ENCODE measurements at places on chromosomes 11 and 22.

DNA sequence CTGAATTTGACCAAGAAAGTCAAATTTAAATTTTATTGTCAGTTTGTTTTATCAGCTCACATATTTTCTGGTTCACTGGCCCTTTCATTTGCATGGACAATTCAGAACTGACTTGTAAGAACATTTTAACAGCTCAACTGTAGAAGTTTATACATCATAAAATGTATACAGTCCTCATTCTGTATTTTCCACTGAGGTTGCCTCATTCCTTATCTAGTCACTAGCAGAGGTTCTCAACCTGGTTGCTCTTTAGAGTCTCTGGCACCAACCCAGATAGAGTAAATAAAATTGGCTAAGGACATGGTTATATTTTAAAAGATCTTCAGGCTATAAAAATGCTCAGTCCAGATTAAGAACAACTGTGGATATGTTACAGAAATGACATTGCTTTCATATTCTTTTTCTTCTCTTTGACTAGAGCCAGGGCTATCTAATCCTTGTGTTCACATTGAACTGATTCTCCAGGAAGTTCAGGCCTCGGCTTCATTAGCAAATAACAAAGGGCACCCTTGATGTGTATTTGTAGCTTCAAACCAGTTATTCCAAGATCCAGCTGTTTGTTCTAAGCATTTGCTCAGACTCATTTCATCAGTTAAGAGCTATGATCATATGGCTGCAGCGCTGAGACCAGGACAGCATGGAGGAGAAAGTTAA, 782.5 kb downstream of the ETS1 start:
- no peak for DNase-seq

- peak; percentile 60 for DNase-seq
These were observed 8.7 kb upstream of the TTC12 start for GRCh38 chr11:113305440-113306336.

DNA sequence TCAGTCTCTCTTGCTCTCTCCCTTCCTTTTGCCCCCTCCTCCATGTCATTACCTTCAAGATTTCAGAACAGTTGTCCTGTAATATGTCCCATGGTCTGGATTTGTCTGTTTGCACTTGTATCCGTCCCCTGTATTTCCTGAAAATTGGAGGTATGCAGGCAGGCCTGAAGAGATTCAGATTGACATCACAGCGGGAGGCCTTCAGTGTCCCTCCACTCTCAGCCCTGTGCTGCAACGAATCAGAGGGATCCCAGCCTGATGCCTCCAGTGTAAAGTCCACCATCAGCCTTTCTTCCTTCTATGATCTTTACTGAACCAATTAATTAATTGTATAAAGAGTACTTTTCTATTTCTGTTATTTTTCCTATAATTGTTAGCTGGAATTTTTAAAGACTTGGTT, 57.3 kb downstream of the ELMOD1 start:
- DNase-seq: no peak

- DNase-seq: no peak
These were observed 2.4 kb upstream of the ARSA start for GRCh38 chr22:50630376-50630775.

GRCh38 chr11:121467471-121467870, 14.7 kb upstream of the SORL1-AS1 start:
- DNase-seq: no peak

GRCh38 chr11:71244116-71244810, 8.1 kb downstream of the SHANK2 start:
- no peak for DNase-seq

GRCh38 chr11:65852508-65853245, 5.3 kb downstream of the CFL1 start:
- no peak for DNase-seq

DNA sequence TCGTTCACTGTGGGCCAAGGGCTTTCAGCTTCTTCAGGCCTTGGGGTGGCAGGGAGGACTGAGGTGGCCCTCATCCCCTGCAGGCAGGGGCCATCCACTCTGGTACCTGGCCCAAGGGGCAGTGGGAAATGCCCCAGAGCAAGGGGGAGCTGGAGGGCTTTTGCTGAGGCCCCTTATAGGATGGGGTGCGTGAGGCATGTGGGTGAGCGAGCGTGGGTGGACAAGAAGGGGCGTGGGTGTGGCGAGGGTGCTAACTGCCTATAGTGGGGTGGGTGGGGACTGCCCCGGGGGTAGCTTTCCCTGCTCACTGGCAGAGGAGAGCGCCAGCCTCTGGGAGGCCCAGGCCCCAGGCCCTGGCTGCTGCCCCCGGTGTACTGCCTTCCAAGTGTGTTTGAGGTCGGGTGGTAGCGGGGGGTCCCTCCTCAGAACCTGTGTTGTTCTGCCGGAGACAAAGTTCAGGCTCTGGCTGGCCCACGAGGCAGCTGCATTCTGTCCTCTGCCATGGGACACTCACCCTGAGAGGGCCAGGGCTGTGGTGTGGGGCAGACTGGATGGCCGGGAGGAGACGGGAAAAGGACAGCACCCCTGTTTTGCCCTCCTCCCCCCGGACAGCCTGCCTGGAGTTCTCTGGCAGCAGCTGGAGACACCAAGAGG, 3.4 kb downstream of the FLRT1 start:
- no peak for DNase-seq

GRCh38 chr22:17243524-17243923, 24.3 kb upstream of the ADA2 start:
- DNase-seq: no peak

DNA sequence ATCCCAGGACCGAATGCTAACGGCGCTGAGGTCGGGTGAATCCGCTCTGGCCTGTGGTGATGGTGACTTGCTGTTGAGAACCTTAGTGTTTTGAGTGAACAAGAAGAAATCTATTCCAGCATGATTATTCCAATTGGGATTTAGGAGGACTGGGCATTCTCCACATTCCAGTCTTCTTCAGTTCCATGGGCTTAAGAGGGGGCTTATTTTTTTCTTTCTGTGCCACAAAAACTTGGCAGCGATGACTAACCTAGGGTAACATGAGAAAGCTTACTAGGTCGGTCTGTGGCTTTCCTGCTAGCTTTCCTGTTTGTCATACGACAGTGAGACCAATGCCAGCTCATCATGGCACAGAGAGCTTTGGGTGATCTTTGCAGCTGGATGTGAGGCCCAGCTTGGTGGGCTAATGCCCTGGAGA, 62.9 kb upstream of the ATXN10 start:
- no peak for DNase-seq

DNA sequence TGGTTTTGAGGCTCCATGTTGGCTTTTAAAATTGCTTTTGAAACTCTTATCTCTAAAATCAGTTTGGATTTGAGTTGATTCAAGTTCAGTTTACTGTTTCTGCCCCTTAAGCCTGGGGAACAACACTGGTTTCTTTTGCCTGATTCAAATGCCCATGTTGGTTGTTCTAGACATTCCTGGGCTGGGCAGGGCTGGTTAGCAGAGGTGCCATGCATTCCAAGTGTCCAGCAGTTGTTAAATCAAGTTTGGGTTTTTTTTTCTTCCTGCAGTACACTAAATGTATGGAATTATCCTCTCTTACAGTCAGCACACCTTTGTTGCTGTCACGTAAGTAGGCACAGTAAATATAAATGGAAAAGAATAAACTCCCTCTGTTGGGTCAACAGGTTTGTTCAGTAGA, 67.2 kb upstream of the MTMR2 start:
- no peak for DNase-seq

DNA sequence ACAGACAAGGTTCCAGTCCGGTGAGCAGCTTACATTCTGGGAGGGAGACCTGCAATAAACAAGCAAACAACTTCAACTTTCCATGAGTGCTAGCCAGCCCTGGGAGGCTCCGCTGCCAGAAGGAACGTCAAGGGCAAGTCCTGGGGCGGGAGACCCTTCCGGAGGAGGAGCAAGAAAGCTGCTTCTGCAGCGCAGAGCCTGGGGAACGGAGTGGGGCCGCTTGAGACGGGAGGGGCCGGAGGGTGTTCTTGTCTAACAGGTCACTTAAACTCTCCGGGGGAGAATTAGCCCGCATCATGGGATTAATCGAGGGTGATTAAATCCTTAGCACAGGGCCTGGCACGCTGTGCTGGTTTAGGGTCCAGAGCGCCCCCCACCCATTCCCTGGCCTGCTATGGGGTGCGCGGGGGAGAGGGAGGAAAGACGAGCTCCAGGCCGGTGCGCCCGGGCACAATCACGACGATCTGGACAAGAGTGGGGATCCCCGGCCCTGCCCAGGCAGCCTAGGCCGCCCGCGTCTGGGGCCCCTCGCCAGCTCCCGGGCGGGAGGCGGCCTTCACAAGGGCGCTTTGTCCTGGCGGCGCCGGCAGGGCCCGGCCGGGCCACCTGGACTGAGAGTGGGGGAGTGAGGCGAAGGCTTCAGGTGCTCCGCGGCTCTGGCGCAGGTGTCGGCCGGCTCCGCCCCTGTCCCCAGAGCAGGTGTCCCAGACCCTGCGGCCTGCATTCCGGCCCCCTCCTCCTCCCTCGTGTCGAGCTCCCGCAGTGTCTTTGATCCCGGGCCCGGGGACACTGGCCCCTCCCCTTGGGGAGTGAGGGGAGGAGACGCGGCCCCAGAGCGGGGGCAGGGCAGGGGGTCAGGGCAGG, 663 bp upstream of the LARGE2 start:
- DNase-seq: no peak

DNA sequence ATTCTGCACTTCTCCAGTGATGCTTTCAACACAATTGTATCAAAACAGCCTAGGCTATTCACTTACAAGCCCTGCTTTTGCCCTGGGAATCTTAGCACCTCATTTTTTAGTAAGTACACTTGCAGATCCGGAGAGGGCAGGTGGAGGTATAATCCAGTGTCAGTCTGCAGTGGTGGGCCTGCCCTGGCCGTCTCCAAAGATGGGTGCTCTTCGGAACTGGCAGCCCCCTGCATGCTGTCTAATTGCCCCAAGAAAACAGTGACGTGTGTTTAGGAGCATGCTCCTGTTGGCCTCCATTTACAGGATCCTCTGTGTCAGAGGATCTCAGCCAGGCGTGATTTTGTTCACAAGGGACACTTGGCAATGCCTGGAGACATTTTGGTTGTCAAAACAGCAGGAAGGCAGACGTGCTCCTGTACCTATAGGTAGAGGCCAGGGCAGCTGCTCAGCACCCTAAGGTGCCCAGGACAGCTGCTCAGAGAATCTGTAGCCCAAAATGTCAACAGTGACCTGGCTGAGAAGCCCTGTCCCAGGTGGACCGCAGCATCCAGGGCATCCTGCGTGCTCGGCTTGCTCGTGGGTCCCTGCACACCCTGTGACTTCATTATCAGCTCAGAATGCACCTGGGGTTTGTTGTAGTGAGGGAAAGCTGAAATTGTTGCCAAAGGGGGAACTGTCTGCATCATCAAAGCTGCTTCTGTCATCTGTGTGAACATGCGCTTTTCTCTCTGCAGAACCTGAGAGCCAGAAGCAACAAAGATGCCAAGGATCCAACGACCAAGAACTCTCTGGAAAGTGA, 90.7 kb downstream of the BCR start:
- no peak for DNase-seq

DNA sequence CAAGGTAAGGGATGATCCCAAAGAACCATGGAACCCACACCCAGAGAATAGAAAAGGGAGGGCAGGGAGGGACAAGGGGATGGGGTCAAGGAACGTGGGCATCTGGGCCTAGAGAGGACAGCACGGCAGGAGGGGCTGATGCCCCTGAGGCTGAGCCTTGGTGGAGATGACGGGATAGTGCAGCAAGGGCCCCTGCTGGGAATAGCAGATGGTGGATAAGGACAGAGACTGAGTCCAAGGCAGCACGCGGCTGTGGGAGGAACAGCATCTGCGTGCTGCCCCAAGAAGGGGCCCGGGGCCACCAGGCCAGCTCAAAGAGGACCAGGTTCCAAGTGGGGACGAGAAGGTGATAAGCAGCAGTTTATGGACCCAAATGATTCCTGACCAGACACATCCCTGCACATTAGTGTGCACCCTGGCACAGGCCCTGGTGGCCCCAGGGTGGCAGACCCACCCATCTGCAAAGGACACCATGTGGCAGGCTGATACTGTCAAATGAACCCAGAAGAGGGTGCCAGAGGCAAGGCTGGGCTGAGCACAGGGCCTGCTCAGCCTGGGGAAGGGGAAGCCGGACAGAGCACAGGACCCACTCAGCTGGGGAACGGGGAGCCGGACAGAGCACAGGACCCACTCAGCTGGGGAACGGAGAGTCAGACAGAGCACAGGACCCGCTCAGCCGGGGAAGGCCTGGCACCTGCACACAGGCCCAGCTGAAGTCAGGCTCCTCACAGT, 12.8 kb upstream of the TESMIN start:
- DNase-seq: no peak

- no peak for DNase-seq
These were observed 152.6 kb upstream of the B3GAT1 start for GRCh38 chr11:134564472-134565200.

GRCh38 chr11:113137713-113138529, 176.5 kb upstream of the TTC12 start:
- DNase-seq: no peak

DNA sequence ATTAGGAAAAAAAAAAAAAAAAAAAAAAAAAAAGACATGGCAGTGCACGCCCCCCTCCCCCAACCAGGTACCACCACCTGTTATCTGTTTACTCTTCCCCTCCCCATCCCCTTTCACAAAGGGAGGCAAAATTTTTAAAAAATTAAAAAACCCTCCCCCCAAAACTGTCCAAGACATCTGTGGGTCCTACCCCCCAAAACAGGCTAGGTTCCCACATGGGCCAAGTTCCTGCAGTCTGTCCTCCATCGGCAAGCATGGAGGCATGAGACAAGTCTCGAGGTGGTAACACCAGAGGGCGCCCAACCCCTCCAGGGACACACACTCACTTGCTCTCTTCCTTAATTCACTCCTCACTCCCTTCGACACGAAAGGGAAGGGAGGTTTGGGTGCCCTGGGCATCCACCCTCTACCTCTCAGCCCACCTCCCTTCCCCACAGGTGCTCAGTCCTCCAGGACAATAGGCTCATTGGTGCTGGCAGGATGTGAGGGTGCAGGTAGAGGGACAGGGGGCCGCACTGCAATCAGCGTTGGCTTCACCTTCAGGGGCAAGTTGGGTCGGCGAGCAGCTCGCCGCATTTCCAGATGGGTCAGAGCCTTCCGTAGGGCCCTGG, 2.2 kb upstream of the TUT1 start:
- peak; percentile 73 for DNase-seq

DNA sequence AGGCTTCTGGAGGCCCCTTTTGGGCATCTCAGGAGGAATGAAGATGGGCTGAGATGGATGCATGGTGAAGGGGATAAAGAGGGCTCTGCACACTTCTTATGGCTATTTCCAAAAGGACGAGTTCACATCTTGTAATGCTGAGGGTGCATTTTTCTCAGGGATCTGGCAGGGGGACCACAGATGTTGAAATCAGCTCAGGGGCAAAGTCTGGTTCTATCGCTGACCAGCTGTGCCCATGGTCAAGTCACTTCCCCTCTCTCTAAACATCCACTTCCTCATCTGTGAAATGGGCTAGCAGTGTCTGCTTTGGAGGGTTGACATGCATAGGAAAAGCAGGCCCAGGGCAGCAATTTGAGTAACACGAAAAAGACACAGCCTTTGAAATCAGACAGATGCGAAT, 26.5 kb downstream of the LHFPL7 start:
- DNase-seq: no peak

- peak; percentile 61 for DNase-seq
These were observed 68.1 kb downstream of the LRRC32 start for GRCh38 chr11:76602431-76602861.

GRCh38 chr22:18070041-18070440, 7.7 kb upstream of the PEX26 start:
- no peak for DNase-seq

Data from endothelial cell of umbilical vein (primary cell).